ENCODE measurements at places on chromosomes 4 and X.

- DNase-seq: no peak
Measured at GRCh38 chrX:57134702-57135101, 2.5 kb downstream of the SPIN2A start.

DNA sequence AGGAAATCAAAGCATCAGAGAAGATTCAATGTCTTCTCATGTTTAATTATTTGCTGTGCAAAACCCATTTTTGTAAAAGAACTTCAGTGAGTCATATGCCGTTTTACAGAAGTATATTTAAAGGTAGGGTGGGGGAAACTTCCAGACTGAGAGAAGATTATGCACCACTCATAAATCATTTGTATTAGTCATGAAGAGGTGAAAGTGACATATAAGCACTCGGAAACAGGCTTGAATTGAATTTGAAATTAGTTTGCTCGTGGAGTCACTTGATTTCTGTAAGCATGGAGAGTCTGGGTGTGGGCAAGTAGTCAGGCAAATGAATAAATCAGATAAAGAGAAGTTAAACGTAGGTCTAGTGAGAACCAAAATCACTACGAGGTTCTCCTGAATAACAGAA is 335.1 kb downstream of the ANK2 start:
- DNase-seq: no peak

DNA sequence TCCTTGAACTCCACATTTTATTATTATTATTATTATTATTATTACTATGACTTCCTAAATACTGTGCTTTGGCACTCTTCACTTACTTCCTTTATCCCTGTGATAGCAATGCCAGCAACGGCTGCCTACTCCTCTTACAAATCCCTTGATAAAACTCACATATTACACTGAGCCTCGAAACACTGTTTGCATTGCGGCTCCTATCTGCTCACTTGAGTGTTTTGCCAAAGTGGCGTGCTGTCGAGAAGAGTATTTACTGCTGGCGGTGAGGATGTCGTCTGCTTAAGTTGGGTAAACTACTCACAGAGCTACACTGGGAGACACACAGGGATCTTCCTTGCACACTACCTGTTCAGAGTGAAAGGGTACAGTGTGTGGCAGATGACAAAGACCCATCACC is 143.4 kb upstream of the VCX3A start:
- DNase-seq: no peak

DNA sequence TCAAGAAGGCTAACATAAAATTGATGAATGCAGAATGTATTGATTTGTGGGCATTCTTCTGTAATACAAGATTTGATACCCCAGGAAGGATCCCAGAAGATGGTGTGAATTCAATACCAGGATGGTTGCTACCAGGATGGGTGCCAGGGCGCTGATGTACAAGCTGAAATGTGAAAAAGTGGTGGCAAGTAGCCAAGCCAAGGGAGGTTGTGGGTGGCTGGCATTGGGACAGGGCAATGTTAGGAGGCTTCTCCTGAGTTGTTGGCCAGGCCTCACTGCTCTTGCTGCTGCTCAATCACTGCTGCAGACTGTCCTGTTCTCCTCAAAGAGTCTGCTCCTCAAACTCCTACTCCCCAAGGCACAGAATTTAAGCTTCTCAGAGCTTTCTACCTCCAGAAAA is 77.1 kb downstream of the RBM46 start:
- DNase-seq: no peak

GRCh38 chr4:92231511-92231910 is 72.3 kb upstream of the GRID2 start:
- DNase-seq: no peak

DNA sequence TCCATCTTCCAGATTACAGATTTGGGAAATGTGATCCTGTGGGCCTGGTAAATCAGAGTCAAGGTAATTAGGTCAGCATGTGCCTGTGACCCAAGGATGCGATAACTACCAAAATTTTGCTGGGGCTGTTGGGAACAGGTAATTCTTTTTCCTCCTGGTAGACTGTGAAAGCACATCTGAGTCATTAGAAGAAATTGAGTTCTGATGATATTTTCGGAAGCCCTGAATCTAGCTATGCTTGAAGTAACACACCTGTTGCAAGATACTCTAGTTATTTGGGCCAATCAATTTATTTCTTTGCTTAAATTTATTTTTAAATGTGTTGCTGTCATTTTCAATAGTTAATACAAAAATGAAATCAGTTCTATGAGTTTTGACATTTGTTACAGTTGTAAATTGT is 903.6 kb downstream of the RPA4 start:
- no peak for DNase-seq

GRCh38 chr4:108359986-108360681 is 191.4 kb upstream of the LEF1 start:
- DNase-seq: no peak

- no peak for DNase-seq
Measured at GRCh38 chrX:110407910-110408545, 49.4 kb downstream of the RTL9 start.

- DNase-seq: no peak
Measured at GRCh38 chr4:68180849-68181526, 51.3 kb upstream of the TMPRSS11F start.

GRCh38 chr4:105282489-105282888 is 135.8 kb downstream of the TET2 start:
- DNase-seq: no peak

DNA sequence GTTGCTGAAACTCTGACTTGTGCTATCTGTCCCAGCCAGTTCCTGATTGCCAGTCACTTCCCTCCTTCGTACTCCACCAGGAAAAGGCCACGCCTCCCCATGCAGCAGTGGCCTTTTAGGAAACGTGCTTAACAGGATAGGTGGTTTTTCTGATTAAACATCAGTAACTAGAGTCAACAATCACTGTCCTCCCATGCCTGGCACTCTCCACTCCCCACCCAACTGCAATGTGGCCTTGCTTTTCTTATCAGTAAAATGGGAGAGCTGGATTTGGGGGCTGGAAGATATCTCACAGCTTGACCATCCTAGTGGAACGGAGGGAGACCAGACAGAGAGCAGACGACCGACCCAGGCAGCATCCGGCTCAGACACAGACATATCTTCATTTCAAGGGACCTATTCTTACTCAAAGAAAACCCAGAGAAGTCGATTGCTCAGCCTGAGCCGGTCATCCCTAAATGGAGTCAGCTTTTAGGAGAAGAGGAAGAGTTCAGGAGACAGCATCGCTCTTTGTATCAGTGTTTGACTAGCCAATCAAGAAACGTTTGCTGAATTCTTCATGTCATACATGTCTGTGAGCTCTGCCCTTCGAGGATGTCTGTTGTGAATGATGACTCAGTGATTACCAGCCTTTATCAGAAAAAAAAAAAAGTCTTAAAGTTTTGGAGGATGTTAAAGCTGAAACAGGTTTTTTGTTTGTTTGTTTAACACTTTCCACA is 12.7 kb upstream of the UBA6 start:
- no peak for DNase-seq

- DNase-seq: no peak
Measured at GRCh38 chr4:172652369-172652768, 516.2 kb upstream of the GALNT7 start.

DNA sequence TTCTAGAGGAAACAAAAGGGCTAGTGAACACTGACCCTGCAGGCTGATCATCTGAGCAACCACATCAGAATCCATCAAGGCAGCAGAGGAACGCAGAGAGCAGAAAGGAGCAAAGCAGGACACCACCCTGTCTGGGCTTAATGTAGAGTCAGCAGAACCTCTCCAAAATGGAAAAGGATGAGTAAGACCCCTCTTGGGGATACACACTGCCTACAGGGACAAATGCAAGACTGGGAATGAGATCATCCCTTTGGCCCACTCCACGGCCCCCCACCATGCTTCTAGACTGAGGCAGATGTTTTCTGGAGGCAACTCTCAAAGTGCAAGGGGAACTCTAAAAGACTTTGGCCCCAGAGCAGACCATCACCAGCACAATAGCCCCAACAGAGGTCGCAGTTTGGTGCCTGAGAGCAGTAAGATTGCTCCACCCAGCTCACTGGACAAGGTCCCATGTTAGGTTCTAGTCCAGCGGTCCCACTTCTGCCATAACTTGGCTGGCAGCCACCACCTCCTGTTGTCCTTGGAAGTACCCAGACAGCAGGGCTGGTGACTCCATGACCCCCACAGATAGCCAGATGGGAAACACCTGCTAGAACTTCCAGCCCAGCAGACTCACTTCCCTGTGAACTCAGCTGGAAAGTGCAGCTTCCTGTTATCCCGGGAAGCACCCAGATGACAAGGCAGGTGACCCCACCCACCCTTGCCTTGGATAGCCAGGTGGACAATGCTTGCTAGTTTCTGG is 372.7 kb downstream of the INPP4B start:
- no peak for DNase-seq

- no peak for DNase-seq
Measured at GRCh38 chr4:22688236-22688635, 4.5 kb upstream of the GBA3 start.

- DNase-seq: no peak
Measured at GRCh38 chrX:47723689-47724088, 64.7 kb upstream of the UXT start.

GRCh38 chrX:129959493-129959832 is 23.0 kb upstream of the BCORL1 start:
- DNase-seq: no peak

GRCh38 chrX:112081781-112082652 is 559 bp downstream of the TRPC5 start:
- no peak for DNase-seq

GRCh38 chr4:139736661-139737060 is 71.0 kb downstream of the MGST2 start:
- DNase-seq: no peak

GRCh38 chr4:79743014-79743413 is 330.0 kb downstream of the ANTXR2 start:
- no peak for DNase-seq

DNA sequence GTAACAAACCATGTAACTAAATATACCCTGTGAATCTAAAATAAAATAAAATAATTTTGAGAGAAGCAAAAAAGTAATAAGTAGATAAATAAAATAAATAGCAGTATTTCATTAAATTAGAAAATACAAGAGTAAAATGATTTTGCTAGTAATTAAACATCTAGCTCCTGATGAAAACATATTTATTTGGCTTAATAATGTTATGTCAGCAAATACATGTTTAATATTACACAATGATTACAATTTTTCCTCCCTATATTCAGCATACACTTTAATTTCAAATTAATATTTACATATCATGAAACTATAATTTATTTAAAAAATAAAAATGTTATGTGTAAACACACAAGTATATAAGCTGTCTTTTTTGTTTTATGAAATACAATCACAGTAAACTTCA is 697.1 kb downstream of the GRID2 start:
- DNase-seq: no peak

DNA sequence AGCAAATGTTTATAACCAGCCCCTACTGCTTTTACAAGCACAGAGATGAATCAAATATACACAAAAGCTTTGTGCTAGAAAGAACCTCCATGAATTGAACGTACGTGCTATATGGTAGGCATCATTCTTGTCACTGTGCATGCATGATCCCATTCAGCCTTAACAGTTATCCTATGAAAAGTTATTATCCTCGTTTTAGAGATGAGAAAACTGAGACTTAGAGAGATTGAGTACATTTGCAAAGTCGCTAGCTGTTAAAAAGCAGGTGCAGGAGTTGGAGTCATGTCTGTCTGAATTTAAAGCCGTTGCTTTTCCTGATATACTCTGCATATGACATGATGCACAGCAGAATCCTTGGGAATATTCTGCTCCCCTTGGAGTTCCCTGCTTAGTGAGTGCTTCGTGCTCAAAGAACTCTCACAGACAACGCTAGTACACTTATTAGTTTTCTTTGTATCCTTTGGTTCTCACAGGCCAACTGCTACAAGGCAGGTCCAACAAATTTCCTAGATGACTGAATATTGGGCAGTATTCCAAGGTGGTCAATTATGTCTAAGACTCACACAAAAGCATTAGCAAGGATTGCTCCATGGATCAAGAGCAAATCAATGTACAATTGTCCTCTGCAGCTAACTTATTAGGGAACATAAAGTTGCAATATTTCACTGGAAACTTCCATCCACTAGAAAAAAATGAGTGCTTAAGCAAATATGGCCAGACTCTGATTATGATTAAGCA is 42.8 kb upstream of the TRIM2 start:
- DNase-seq: no peak

- no peak for DNase-seq
Measured at GRCh38 chrX:9349572-9350494, 115.0 kb upstream of the TBL1X start.

DNA sequence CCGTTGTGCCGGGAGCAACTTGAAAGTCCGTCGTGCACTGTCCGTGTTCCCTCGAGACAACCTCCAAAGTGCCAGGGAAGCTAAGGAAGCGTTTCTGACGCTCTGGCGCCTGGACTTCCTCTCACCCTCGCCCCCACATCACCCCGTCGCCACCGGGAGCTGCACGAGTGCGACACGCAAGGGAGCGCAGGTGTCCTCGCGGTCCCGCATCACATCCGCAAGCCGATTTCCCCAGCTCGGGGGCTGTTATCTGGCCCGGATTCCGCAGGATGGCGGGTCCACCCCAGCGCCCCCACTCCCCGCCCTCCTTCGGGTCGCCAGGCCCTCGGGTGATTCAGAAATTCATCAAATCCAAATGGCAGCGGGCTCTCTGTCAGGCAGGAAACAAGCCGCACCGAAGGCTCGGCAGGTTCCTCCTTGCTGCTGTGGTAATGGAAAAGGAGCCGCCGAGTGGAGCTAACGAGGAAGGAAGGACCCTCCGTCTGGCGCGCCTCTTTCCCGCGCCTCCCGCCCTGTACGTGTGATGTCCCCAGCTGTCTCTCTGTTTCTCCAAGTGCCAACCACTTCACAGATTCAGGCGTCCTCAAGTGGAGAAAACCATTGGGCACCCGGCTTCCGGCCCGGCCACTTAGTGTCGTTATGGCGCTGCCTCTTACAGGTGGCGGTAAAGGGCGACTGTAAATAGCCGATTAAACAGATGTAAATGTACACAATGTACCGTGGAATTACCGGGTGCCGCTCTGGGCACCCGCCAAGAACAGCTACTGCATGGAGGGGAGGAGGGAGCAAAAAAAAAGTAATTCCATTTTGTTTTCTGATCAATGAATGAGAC is 921 bp upstream of the SETD7 start:
- peak; percentile 5 for DNase-seq

DNA sequence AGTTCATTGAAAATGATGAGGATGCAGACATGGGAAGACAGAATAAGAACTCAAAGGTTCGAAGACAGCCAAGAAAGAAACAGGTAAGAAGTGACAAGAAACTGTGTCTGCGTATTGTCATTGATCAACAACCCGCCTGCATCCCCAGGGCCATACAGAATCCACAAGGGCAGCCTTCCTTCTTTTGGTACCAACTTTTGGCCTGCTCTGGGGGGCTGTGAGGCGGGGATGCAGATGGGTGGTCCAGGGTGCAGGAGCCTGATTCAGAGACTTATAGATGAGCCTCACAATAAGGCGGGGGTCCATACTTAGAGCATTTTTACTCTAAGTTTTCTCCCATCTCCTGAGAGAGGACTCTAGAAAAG is 9.0 kb downstream of the CC2D2A start:
- no peak for DNase-seq

DNA sequence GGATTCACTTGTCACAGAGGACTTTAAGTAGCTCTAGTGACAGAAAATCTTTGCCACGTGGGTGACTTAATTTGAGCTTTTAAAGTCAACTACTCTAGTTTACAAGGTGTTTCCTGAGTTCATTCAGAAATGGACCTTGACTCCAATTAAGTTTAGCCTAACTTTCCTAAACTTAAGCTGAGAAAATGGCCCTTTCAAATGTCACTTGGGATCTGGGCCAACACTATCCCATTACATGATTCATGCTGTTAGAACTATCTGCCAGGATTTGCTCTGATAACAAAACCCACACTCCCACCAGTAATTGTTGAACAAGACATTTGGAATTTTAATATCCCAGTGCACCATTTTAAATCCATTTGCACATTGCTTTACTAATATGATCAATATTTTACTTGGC is 40.8 kb downstream of the C4orf46 start:
- no peak for DNase-seq

GRCh38 chr4:77601614-77602187 is 3.9 kb upstream of the CXCL13 start:
- no peak for DNase-seq
